MV-4-11 (cell line): ENCODE measurements at places on chromosomes 4 and X.

GRCh38 chrX:121109986-121110385, 62.6 kb downstream of the GLUD2 start:
- no peak for DNase-seq

- DNase-seq = peak; percentile 50
Observed at GRCh38 chr4:40736910-40737309, 12.8 kb upstream of the NSUN7 start.

- no peak for DNase-seq
Observed at GRCh38 chrX:109533631-109534030, 3.0 kb upstream of the NXT2 start.

DNA sequence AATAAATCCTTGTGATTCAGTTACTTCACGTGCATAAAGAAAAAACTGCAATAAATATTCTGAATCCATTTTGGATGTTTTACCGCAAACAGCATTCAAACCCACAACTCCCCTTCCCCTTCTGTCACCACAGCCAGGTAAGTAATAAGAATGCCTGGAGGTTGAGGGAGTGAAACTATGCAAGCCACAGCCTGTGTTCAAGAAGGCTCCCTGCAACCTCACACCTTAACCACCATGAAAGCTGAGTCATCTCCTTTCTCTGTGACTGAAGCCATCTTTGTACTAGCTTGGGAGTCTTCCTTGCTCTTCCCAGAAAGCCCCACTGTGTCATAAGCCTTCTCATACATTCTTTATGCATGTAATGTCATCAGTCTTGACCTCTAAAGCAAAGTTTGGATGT, 297.0 kb upstream of the PUDP start:
- no peak for DNase-seq

DNA sequence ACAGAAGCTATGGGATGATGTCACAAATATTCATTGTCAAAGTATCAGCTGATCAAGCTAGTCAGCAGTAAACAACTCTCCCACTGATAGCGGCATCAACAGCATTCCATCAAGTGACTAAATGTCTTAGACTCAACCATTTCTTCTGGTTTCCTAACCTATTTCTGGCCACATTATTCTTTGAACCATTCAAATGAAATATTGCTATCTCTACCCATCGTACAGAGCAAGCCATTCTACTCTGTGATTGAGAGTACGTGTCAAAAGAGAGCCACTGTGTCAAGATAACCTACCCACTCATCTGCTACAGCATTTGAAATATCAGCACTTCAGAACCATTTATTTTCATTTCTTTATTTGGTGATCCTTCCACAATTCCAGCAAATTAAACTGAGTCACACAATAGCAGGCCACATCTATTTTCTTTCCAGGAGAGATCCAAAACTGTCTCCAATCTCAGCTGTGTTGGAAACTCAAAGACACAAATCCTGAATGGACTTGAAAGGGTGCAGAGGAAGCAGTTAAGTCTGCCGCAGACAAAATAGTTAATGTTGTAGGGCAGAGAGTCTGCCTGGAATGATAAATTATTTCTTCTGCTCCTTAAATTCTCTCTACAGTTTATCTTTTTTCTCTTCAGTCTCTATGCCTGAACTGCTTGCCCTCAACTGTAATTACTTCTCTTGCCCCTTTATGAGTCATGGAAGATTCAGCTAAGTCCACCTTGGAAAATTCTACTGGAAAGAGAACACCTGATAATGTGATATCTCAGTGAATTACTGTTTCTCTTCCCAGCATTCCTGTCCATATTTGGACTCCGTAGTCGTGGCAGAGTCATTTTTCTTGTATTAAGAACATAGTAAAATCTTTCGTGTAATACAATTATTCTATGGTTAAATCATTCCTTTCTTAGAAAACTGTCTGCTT, 364.8 kb downstream of the PDGFC start:
- no peak for DNase-seq

- DNase-seq = no peak
Observed at GRCh38 chr4:25068386-25068785, 37.6 kb upstream of the LGI2 start.

GRCh38 chr4:153025406-153025805, 89.3 kb downstream of the FHDC1 start:
- no peak for DNase-seq

DNA sequence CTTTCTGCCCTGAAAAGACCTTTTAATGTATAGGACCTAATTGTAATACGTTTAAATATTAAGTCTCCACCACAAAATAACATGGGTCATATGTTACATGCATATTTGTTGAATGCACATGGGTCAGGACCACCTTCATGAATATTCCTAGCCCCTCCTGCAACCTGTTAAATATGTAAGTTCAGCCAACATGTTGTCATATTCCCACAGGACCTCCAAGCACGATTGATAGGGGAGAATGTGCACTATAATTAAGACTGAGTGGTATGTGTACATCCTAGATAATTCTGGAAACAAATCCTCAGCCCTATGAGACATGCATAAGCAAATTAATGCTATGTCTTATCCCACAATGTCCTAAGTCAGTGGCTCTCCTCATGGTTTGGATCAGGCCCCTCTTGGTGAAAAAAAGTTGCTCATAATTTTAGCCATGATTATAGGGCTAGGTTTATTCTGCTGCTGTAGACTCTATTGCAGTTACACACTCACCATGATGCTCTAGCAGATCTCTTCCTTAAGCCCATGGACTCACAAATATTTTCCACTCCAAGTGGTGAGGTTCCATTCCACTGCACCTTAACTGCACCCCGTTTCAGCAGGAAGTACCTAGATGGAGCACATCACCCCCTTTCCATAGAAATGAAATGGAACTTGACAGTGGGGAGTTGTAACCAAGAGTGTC, 10.2 kb downstream of the TIGD2 start:
- DNase-seq = no peak

DNA sequence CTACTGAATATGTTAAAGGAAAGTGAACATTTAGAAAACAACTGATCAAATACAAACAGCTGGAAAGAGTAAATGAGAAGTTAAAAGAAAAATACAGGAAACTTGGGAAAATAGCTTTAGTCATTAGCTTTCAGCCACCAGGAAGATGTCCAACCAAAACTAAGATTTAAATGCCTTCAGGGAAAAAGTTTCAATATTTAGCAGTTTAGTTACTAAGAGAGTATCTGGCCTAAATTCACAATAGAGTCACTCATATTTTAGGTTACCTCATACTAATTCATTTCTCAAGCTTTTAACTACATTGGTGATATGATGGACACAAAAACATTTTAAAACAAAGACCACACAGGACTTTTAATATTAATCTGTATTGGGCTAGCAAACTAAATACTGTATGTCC, 13.1 kb upstream of the KLHL13 start:
- DNase-seq = no peak

GRCh38 chr4:52836678-52837077, 25.4 kb upstream of the RASL11B start:
- no peak for DNase-seq

DNA sequence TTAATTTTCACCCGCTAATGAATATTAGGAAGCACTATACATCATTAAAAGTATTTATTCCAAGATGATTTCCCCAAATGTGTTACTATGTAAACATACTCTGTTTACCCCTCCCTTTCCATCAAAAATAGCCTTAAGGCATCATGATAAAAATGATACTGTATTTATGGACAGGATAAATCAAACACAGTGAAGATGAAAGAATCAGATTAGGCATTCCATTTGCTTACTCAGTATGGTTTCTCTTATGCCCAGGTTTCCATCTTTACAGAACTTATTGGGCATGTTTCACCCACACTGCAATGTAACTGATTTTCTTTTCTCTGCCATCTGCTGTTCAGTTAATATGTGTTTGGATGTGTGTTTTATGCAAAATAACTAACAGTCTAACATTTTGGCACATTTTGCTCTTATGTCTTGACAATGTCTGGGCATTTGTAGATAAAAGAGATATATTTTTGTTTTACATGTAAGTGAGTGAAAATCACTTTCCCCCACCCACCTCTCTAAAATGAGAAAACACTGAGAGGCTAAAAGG, 445.2 kb downstream of the RPA4 start:
- no peak for DNase-seq

GRCh38 chr4:73855406-73855805, 2.3 kb downstream of the PF4V1 start:
- no peak for DNase-seq

GRCh38 chr4:35464964-35465528, 779.3 kb downstream of the ARAP2 start:
- no peak for DNase-seq
